NCI-H1417 treated with DMSO at 0.1 percent for 48 hours (cell line): ENCODE measurements at places on chromosomes 16 and 17.

GRCh38 chr17:34616148-34616547, 36.8 kb downstream of the TMEM132E start:
- peak; percentile 77 for DNase-seq

GRCh38 chr17:73112246-73112645, 19.8 kb upstream of the SLC39A11 start:
- no peak for DNase-seq

DNA sequence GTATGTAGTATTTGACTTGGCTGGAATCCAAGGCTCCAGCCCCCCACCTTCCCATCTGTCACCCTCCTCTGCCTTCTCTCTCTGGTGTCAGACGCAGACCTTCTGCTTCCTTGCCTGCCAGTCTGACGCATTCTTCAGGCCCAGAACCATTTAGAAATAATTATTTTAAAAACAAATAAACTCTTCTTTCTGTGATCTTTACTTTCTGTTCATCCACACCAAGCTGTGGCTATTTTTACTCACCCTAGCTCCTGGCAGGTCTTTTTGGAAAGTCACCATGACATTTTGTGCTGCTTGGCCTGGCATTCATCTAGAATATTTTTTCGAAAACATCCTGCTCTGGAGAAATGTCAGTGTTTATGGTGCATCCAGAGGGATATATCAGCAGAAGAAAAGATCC, 330.7 kb upstream of the ASIC2 start:
- no peak for DNase-seq

GRCh38 chr16:25563700-25564099, 128.1 kb upstream of the HS3ST4 start:
- DNase-seq = no peak

DNA sequence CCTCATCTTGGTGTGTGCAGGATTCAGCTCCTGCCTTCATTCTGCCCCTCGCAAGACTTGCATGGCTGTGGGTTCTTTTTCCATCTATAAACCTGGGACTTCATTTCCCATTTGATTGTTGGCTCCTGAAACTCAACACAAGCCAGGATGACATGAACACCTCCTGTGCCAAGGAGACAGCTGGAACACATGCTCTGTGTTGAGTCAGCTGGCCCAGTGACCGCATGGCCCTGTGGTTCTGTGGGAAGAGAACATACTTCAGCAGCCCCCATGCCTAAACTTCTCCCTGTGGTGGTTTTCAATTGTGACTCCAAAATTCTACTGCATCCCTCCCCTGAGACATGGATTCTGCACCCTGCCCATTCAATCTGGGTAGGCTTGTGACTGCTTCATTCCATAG, 57.9 kb upstream of the FOXF1 start:
- DNase-seq = no peak

- no peak for DNase-seq
These were observed 16.1 kb upstream of the SLC38A8 start for GRCh38 chr16:84058664-84059063.

DNA sequence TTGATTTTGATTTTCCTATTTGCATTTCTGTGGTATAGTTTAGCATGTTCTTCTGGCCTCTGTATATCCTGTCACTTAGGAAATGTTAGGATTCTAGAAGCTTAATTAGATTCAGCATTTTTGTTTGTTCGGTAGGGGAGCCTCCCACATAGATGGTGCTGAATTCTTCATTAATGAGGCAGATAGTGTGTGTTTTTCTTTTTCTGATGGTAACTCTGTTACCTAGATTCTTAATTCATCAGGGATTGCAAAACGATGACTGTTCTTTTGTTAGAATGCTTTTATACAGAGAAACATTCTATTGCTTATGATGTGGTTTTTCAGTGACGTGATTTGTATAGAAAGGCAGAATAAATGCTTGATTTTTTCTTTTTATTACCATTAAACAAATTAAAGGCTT, 19.0 kb downstream of the BANP start:
- DNase-seq = no peak
